ENCODE measurements at places on chromosomes 13 and 19.

DNA sequence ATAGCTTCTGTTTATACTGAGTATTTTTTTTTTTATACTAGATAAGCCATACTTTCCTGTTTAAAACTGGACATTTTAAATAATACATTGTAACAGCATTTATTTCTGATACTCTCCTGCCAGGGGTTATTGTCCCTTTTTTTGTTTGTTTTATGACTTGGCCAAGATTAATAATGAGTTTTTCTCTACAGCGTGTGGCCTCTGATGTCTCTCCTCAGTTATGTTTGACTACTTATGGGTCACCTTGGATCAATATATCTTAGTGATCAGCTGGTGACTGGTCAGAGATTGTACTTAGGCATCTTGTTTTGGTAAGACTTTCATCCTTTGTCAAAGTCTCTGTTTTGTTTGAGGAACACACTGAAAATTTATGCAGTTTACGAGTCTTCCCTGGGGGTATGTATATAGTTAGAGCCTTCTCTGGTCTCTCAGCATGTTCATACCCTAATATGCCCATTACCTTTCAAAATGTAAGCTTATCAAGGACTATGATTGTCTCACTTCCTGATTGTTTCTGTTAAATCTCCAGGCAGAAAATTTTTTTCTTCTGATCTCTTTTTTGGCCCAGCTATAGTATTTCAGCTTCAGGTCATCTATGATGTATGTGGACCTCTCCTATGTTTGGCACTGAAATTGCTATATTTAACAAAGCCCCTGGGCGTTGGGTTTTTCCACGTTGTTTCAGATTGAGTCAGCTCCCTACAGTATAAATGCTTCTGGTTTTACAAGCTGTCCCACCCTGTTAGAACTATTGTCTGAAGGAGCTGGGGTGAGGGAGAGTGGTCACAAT is 87.9 kb downstream of the URI1 start:
- no peak for DNase-seq

DNA sequence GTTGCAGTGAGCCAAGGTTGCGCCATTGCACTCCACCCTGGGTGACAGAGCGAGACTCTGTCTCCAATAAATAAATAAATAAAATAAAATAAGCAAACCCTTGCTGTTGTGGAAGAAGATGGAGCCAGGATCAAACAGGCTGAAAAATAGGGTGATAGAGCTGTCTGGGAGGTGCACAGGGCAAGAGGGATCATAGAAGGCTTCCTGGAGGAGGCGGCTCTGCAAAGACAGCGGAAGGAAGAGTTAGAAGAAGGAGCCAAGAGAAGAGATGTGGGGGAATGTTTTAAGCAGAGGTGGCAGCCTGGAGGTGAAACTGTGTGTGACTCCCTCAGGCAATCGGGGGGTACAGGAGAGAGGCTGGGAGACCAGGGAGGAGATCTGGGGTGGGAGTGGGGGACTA is 40.6 kb downstream of the ZNRF4 start:
- DNase-seq = no peak

- DNase-seq = no peak
These were observed 338.0 kb downstream of the TEX29 start for GRCh38 chr13:111658145-111659100.

DNA sequence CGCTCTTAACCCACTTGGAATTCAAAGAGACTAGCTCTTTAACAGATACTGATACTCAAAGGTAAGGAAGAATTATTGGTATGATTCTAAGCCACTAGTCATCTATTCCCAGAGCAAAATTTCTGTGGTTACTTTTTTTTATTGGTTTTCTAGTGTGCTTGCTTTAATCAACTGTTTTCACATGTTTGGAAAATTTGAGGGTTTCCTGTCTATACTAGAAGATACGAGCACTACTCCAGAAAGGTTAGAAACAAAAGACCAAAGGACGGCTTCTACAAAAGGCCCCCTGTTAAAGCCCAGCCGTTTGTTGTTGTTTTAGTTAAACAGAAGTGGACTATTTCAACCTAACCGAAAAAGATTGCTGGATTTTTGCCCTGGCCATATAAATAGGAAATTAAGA is 18.5 kb upstream of the LPAR6 start:
- DNase-seq = no peak

- no peak for DNase-seq
These were observed at the start of gene NUMBL for GRCh38 chr19:40690050-40690692. Gene NUMBL (minus strand): TSS chr19:40690651. CDS start chr19:40690483, 168 bp downstream.

DNA sequence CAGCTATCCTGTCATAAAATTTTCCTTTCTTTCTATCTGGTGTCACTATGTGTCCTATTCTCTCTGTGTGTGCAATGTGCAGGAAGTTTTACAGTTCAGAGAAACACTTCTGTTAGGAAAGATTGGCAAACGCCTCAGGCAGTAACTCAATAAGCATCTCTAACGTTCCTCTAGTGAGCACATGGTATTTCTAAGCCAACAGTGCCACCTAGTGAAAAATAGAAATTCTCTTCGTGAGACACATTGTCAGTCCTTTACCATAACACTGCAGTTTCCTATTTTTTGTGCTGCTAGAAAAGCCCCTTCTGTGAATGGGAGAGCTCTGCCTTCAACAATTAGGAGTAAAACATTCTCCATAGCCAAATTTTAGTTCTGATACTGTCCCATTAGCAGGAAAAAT is 50.7 kb downstream of the ZNF723 start:
- no peak for DNase-seq

Measured in AG04449 (cell line).